Activated CD4-positive, alpha-beta T cell treated with anti-CD3 and anti-CD28 coated beads for 1 hour (primary cell): ENCODE measurements at places on chromosomes 4 and X.

DNA sequence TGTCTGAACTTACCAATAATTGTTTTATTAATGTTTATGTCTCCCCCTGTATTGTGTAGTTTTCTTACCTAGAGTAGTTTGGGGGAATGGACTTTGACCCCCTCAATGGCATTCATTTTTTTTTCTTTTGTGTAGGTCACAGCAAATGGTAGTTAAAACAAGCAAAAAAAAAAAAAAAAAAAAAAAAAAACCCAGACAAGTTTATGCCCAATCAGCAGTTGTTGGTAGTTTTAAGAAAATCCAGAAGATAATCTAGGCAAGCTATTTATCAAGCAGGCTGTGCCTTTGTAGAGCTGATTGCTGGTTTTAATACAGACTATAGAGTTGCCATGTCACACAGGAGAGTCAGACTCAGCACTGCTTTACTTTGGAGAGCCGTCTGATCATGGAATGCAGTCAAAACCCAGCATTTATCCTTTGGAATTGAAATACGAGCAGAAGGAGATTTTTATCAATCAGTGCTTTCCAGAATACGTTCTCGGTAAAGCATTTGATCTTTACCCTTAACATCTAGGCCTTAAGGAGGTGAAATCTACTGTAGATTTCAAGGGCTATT, 16.6 kb downstream of the DCUN1D4 start:
- DNase-seq, result no peak

GRCh38 chrX:109747681-109748080, 14.6 kb upstream of the ACSL4 start:
- DNase-seq, result no peak

DNA sequence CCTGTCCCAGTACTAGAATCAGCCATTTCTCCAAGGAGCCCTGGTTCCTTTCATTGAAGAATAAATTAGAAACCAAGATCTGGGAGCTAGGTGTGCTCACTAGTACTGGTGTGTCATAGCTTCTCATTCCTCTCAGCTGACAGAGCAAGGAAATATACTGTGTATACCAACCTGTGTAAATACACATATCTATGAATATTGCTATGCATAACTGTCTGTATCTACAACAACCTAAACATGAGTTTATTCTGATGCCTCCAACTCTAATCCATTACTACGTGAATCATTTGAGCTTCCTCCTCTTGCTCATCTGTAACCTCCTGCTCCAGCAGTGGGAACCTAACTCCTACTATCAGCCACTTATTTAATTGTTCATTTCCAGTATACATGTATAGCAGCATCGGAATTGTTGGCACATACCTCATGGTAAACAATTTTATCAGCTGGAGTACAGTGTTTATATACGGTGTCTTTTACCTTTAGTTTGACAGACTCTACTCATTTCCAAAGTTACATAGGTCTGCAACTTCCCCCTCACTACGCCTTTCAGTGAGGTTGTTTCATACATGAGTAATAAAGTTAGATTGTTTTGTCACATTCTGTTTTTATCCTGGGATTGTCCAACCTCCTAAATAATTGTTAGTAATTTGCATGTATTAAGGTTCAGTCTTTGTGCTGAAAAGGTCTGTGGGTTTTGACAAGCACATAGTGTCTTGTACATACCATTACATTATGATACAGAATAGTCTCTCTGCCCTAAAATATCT, 7.1 kb upstream of the SCRG1 start:
- DNase-seq, result no peak

DNA sequence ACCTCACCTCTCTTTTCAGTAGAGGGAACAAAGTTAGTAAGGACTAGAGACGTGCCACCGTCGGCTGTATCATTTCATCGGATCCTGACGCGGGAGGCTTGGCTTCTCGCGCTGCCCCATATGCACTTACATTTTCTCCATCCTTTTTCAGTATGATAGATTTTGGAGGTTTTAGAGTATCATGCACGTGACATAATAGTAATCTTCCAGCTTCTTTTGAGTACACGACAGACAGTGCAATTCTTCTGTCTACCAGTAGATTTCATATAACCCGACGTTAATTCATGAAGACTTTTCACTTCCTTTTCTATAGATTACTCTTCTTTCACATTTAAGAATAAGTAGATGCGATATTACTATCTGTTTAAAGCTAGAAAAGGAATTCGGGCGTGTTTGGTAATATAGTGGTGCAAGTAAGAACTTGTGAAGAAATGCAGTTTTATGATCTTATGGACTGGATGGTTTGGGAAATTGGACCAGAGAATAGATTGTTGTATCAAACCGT, 1.0 kb downstream of the CDS1 start:
- DNase-seq, result no peak

- no peak for DNase-seq
Observed at GRCh38 chr4:47349326-47349725, 114.2 kb downstream of the COMMD8 start.

DNA sequence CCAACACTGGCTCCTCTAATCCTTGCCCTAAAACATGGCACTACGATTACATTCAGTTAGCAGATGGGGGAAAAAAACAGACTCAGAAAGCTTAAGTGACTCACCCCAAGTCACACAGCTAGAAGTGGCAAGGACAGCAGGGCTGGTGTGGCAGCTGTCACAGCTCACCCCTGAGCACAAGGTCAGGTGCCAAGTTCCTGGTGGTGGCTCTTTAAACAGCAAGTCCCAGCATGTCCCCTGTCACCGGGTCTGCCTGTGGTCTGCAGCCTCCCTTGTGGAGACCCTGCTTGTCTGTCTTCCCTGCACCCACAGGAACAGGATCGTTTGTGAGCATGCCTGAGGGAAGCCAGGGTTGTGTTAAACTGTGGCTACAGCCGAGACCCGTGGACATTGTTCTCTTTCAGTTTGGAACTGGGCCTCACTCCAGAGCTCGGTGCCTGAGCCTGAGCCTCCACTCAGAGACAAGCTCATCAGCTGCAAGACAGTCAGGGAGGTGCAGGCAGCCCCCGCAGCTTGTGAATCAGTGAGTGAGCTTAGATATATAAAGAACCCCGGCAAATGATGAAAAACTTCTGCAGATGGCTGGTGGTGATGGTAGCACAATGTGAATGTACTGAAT, 260.8 kb downstream of the BCOR start:
- DNase-seq, result no peak

GRCh38 chrX:15043538-15043937, 170.3 kb downstream of the MOSPD2 start:
- DNase-seq, result no peak

DNA sequence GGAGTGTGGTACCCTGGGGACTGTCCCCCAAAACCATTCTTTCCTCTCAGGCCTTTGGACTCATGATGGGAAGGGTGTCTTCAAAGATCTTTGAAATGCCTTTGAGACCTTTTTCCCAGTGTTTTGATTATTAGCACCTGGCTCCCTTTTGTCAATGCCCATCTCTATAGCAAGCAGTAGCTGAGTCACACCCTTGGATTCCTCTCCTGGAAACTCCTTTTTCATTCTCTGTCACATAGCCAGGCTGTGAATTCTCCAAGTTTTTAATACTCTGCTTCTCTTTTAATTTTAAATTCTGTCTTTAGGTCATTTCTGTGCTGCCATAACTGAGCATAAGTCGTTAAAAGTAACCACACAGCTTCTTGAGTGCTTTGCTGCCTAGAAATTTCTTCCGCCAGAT, 29.7 kb downstream of the IL21 start:
- no peak for DNase-seq

GRCh38 chr4:71382900-71383560, 44.2 kb downstream of the SLC4A4 start:
- DNase-seq, result no peak

- DNase-seq, result no peak
Observed at GRCh38 chr4:48546336-48546735, 56.3 kb downstream of the ZAR1 start.

GRCh38 chrX:39753293-39753996, 344.3 kb downstream of the BCOR start:
- DNase-seq, result no peak

DNA sequence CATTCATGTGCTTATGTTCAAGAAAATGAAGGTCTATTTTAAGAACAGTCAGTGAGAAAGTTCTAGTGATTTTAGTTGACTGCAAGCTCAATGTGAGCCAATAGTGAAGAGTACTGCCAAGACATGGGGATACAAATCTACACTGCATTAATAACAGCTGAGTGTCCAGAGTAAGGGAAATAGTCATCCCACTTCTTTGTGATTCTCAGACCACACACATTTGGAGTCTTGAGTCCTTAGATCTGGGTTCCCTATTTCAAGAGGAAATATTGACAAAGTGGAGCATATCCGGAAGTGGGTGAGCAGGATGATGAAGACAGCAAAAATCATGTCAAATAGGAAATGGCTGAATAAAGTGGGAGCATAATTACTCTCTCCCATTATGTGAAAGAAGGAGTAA, 171.1 kb downstream of the LARP7 start:
- no peak for DNase-seq

DNA sequence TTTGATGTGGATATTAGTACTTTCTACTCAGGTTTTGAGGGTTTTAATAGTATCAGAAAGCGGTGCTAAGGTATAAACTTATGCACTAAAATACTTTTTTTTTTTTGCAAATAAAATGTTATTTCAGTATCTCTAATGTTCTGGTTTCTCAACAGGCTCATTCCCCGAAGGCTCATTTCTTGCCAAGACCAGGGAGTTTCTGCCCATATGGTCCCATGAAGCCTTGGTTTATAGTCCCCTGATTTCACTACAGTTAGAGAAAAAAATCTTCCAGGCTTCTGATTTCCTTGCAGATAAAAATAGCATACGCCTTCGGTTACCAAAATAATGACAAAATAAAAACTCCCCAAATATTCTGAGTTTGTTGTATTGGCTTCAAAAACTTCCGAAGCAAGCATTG, 814.2 kb upstream of the PABPC4L start:
- no peak for DNase-seq

DNA sequence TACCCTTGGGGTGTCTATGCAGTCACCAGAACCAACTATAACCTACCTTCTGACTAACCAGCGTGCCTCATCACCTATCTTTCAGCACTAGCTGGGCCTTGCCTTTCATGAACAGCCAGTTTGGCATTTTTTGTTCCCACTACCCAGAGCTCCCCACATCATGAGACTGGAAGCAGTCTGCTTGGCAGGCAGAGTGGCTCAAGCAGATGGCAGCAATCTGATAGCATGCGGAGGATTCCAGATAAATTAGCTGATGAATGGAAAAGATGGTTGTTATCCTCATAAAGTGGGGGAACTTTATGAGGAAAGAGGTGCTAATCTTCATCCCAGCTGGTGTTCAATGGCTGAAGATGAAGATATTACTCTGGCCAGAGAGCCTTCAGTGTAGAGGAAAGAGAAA, 243.2 kb upstream of the EDA2R start:
- DNase-seq, result no peak

- DNase-seq, result no peak
Observed at GRCh38 chr4:118790544-118790943, 45.4 kb downstream of the SEC24D start.
